Cortex of kidney (tissue), 1 donor: ENCODE measurements at places on chromosomes 7 and 10.

DNA sequence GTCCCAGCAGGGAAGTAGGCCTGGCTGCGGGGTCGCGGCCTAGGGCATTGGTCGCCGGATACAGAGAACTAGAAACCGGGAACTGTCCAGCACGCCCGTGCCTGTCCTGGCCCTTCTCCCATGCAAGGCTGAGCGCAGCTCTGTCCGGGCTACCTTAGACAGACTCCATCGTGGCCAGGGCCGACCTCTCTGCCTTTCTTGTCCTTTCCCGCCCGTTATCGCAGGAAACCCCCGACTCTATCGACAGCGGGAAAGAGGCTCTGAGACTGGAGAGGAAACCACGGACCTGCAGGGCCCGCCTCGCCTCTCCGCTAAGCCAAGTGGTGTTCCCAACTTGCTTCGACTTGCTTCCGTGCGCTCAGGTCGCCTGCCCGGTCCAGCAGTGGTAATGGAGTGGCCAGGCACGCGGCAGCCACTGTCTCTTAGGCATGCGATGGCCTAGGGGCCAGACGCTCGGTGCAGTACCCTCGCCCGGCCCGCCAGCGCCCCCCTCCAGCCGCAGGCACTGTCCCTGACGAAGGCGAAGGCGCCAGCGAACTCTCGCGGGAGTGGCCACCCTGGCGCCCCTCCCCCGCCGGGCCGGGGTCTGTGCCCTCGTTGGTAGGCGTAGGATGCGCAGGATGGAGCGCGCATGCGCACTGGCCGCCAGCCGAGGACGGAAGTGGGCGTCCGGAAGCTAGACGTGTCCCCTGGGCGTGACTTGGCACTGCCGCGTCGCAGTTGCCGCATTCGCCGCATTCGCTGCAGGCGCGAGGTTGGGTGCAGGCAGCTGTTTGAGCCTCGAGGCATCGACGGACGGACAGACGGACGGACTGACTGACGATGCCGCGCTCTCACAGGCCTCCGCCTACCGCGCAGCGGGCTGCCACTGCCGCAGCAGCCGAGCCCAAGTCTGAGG lies 54.4 kb downstream of the MCMBP start:
- no peak for DNase-seq

GRCh38 chr7:1948301-1948796 lies 278.3 kb downstream of the ELFN1 start:
- no peak for DNase-seq

DNA sequence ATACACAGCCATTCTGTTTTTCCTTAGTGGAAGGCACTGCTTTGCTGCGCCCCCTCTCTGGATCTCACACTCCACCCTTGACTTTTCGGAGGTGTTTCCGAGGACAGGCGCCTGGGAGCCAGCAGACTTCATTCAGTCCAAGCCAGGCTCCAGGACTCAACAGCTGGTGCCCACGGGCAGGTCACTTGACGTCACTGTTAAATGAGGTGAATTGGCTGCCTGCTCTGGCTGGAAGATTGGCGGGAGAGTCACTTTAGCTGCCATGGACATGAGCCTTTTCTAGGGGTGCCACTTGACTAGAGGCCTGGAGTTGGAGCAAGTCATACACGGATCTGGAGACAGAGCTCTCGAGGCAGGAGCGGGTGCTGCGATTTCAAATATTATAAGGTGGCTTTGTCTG lies 3.2 kb downstream of the HTRA1 start:
- DNase-seq: no peak

- no peak for DNase-seq
Measured at GRCh38 chr7:55020466-55020871, 1.7 kb downstream of the EGFR start.

DNA sequence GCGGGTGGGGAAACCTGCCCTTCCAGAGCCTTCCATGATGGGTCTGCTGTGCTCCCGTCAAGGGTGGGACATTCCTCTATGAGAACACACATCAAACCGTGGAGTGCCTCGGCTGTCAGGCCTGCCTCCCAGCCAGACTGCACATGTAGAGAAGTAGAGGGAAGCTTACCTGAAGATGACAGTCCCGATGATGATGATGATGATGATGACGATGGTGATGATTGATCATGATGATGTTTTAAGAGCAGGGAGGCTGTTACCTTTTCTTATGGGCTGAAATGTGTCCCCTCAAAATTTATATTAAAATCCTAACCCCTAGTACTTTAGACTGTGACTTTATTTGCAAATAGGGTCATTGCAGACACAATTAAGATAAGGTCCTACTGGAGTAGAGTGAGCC lies 76.1 kb upstream of the ANLN start:
- DNase-seq: no peak

- no peak for DNase-seq
Measured at GRCh38 chr10:109957092-109957797, 33.9 kb upstream of the XPNPEP1 start.

GRCh38 chr10:47152861-47153349 lies 147.1 kb upstream of the GDF10 start:
- no peak for DNase-seq

DNA sequence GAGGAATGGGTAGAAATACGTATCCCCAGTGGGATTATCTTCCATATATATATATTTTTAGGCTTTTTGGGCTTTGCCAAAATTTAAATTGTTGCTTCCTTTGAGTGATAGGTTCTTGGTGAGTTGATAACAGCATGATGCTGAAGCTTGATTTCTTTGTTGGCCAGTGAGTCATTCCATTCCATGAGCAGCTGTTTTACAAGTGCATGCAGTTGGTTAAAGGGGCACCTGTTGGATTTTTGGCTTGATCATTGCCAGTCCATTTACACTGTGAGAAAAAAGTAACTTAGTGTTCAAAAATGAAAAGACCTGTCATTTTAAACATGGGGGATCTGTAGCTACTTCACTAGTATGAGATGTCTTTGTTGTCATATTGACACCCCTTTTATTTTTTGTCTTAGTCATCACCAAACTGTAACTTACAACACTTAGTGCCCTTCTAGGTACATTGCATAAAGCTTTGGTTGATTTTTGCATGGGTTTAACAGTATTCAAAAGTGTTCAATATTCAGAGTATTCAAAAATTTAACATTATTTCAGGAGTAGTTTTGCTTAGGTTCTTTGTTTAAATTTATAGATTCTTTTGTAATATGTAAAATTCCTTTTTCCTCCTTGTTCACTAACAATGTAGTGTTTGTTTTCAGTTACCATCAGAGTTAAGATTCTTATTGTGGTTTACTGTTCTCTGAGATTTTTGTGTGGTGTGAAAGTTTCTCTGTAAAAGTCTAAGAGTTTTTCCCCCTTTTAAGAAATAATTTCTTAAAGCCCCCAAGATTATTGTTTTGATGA lies 8.8 kb downstream of the AKAP9 start:
- no peak for DNase-seq

- DNase-seq: no peak
Measured at GRCh38 chr10:78382772-78383171, 349.1 kb downstream of the RPS24 start.

DNA sequence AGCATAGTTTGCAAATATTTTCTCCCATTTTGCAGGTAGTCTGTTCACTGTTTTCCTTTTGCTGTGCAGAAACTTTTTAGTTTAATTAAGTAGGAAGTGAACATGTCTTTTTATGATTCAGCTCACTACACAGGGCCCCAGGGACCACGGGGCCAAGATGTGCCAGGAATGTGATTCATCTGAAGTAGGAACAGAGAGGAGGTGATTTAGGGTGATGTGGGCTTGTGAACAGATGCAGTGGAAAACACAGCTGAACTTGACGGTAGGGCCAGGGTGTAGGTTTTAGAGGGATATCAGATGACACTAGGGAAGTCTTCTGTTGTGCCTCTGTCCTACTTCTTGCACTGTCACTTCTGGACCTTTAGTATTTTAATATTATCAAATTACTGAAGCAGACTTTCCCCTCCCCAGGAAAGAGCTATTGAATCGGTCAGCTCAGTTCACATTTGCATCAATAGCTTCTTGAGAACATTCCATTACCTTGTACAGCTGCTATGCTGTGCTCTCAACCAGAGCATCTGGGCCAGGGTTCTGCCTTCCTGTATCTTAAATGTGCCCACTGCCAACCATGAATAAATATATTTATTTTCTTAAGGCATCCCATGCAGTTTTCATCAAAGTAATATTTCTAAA lies 96.9 kb downstream of the OSBPL3 start:
- no peak for DNase-seq

DNA sequence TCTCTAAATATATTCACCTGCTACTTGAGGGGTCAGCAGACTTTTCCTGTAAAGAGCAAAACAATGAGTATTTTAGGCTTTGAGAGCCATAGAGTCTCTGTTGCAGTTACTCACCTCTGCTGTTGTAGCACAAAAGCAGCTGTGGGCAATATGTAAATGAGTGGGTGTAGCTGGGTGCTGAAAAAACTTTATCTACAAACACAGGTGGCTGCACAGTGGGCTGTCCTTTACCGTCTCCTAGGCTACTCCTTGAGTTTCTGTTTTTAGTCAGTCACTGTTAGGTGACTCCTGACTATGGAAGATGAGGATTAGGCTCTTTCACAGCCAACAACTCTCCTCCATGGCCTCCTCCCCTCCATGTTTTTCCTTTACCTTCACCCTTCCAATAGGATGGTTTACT lies 286.1 kb upstream of the C7orf33 start:
- no peak for DNase-seq

DNA sequence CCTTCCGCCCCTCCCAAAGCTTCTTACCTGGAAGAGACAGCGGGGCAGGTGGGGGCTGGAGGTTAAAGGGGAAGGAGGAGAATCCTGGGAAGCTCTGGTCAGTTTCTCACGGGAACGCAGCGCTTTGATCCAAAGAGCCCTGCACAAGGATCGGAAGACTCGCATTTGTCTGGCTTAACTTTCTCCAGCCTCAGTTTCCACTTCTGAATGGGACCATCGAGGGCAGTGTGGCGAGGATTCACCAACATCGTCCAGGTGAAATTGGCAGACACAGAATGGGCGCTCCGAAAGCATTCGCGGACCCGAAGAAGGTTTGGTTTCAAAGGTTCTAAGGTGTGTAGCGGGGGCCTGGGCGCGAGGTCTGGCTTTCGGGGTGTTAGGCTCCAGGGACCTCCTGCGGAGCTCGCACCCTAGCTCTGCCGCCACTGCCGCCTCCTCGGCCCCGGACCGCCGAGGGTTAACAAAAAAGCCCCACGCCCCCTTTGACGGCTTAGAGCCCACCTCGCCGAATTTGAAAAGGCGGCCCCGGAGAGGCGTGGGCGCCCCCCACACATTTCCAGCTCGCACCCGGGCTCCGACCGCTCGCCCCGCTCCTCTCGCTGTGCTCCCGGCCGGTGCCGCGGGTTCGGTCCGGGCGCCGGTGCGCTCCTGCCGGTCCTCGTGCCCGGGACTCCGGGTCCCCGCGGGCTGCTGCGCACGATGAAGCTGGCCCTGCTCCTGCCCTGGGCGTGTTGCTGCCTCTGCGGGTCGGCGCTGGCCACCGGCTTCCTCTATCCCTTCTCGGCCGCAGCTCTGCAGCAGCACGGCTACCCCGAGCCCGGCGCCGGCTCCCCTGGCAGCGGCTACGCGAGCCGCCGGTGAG lies at the start of gene COL26A1:
TSS of gene COL26A1 (plus strand) at position 542 of the 862 bp plus-strand sequence. CDS start at position 700, 158 bp downstream.
- no peak for DNase-seq

- DNase-seq: no peak
Measured at GRCh38 chr7:66957595-66958290, 36.7 kb downstream of the TMEM248 start.

GRCh38 chr7:69652947-69653701 lies 54.8 kb downstream of the AUTS2 start:
- no peak for DNase-seq

DNA sequence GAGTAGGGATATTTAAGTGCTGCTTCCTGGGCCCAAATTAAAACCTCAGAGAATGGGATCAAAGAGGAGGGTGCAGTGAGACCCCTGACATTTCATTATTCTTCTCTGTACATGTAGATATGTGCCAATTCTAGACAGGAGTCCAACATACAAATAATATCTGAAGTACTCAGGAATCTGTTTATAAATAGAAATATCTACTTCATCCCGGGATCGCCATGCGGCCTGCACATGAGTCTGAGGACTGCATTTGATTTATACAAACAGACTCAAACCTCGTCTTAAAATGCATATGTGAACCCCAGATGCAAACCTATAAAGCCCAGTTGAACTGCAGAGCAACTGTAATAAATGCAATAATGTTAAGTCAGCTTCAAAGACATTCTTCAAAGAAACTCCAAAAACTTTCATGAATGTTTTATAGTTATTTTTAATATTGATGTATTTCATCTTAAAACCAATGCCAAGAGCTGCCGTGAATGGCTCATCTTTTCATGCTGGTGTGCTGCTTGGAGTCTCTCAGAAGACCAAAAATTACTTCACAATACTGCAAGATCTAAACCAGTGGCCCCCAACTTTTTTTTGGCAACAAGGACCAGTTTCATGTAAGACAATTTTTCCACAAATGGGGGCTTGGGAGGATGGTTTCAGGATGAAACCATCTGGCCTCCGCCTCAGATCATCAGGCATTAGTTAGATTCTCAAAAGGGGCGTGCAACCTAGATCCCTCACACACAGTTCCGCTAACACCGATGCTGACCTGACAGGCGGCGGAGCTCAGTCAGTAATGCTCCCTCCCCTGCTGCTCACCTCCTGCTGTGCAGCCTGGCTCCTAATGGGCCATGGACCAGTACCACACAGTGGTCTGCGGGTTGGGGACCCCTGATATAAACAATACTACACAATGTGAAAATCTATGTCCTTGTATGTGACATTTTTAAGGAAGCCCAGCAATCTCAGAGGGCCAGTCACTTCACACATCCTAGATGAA lies 166.9 kb downstream of the PARD3 start:
- no peak for DNase-seq

GRCh38 chr7:131232768-131233167 lies 94.9 kb upstream of the MKLN1 start:
- DNase-seq: no peak

GRCh38 chr10:86168256-86168655 lies 198.3 kb downstream of the GRID1 start:
- no peak for DNase-seq

DNA sequence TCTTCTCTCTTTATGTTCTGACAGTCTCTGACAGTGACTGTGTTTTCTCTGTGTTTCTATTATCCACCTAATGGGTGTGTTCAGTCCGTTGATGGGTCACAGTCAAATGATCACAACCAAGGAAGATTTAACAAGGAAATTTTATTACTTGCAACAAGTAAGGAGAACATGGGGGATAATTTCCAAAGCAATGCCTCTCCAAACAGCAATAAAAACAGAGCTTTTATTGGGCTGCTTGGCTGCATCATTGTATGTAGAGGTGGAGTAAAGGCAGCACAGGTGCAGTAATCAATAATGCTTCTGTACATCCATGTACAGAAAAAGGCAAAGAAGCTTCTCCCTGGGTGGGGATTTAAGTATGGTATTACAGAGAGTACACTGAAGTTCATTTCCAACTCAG lies 1525.6 kb downstream of the REEP3 start:
- DNase-seq: no peak

GRCh38 chr7:133502498-133502897 lies 249.6 kb downstream of the EXOC4 start:
- DNase-seq: no peak

- DNase-seq: no peak
Measured at GRCh38 chr10:34290412-34291081, 524.5 kb downstream of the PARD3 start.
